CD8-positive, alpha-beta memory T cell (primary cell): ENCODE measurements at places on chromosomes 4 and X.

- H3K4me1 ChIP-seq, result no peaks in the 10 kb centered on the region
- H3K36me3 ChIP-seq, result no peaks in the 10 kb centered on the region
- DNase-seq, result no peak
- H3K27ac ChIP-seq, result no peak overlapping the region
- H3K27me3 ChIP-seq, result no peaks in the 10 kb centered on the region
Measured at GRCh38 chr4:40848251-40848650, 98.5 kb downstream of the NSUN7 start.

DNA sequence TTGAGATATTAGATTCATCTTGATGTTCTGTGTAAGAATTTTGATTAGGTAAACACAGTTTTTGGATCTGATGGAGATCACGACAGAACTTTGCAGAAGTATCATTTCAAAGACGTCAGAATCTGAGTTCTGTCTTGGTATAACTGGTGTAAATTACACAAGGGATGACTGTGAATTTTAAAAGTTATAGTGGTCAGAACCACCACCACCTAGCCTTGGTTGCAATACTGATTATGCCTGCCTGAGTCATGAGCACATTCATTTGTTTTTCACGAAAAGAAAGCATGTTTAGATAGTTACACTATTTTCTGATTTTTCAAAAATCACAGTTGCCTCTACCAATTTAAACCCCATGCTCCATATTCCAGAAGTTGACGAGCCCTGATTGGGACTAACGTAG, 54.8 kb downstream of the ZFX start:
- no peak for DNase-seq
- H3K27ac ChIP-seq, result no peak overlapping the region
- H3K27me3 ChIP-seq, result no peaks in the 10 kb centered on the region

DNA sequence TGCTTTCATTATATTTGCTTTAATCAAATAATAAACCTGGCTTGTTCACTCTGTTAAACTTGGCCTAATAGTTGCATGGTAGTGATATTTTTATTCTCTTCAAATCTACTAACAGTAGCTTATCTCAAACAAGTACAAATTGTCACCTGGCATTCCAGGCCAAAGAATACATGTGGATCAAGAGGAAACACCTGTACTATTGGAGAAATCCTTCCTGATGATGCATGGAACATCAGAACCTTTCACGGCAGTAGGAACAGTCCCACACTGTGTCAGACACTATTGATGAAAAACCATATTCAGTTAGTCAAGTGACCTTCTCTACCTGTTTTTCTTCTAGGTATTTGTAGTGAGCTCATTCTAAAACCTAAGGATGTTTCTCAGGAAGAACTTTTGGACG, 17.0 kb downstream of the MTHFD2L start:
- H3K27ac ChIP-seq, result no peak overlapping the region
- DNase-seq, result no peak
- H3K36me3 ChIP-seq, result no peaks in the 10 kb centered on the region
- H3K4me1 ChIP-seq, result no peaks in the 10 kb centered on the region
- no peak overlapping the region for H3K4me3 ChIP-seq

GRCh38 chr4:1098311-1098925, 14.9 kb downstream of the RNF212 start:
- DNase-seq, result no peak
- H3K4me1 ChIP-seq, result no peaks in the 10 kb centered on the region
- no peak overlapping the region for H3K27ac ChIP-seq
- H3K36me3 ChIP-seq, result no peaks in the 10 kb centered on the region
- no peaks in the 10 kb centered on the region for H3K27me3 ChIP-seq

- DNase-seq, result peak; percentile 86
- H3K27ac ChIP-seq, result peak within 1 kb of the TSS; percentile 69
- peak within 1 kb of the TSS; percentile 97 for H3K4me3 ChIP-seq
- H3K27me3 ChIP-seq, result no peaks in the 10 kb centered on the region
Measured at GRCh38 chr4:83114576-83114975, at the start of gene PLAC8. Gene PLAC8, minus strand, starts transcription at chr4:83114729. Its CDS starts 6,808 bp downstream, at chr4:83107921.

- H3K4me3 ChIP-seq, result no peak overlapping the region
- no peaks in the 10 kb centered on the region for H3K27me3 ChIP-seq
- no peak for DNase-seq
- H3K36me3 ChIP-seq, result peaks cover 43% of the 10 kb centered on the region
Measured at GRCh38 chr4:17580969-17581368, 4.0 kb downstream of the LAP3 start.

DNA sequence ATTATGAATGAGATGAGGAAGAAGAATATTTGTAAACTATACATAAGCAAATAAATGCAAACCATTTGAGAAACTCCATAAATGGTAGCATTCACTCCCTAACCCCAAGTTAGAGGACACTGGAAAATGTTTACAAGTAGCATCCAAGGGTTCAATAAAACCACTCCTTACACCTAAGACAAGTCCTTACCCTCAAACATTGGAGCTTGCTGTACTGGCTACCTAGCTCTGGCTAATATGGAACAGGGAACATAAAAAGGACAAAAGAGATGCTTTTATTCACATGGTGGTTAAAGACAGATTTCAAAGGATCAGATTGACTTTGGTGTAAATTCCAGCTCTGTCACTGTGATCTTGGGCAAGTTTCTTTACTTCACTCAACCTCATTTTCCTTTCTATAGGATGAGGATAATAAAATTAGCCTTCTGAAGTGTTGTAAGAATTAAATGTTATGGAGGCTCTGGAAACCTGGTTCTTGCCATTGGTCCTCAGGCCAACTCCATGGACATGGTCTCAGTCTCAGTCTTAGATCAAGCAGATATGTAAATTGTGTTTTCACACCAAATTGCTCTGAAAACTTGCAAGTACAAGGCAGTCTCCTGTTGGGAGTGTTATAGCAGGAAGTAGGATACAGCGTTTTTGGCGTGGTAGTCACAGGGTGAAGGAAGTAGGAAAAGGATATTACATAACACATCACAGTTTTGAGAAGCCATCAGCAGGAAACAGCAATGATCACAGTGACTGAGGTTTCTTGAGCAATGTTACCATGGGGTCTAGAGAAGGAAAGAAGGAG, 3.3 kb downstream of the CXCL1 start:
- no peak overlapping the region for H3K27ac ChIP-seq
- no peaks in the 10 kb centered on the region for H3K27me3 ChIP-seq
- H3K4me3 ChIP-seq, result no peak overlapping the region

DNA sequence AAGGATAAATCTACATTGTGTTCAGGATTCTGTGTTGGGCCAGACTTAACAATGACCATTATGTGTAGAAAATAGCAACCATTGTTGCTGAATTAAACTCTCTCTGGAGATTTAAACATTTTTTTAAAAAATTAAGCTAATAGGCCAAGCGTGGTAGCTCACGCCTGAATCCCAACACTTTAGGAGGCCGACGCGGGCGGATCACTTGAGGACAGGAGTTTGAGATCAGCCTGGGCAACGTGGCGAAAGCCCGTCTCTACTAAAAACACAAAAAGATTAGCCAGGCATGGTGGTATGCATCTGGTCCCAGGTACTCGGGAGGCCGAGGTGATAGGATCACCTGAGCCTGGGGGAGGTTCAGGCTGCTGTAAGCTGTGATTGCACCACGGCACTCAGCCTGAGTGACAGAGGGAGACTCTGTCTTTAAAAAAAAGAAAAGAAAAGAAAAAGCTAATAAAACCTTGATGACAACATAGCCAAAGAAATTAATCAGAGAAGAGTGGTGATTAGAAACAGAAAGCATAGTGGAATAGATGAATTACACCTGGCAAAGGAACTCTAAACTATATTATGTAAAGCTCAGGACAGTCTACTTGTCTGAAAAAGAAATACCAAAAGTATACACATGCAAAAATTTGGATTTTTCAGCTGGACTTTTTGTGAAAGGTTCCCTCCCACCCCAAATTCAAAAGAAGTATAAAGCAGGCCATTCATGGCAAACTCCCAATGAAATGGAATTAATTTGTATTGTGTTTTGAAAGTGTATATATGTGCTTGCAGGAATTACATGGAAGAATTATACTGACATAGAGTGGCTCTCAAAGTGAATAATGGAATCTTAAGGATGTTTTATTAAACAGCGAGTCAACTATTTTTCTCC, 21.9 kb downstream of the PLS3 start:
- H3K36me3 ChIP-seq, result no peaks in the 10 kb centered on the region
- DNase-seq, result no peak
- no peak overlapping the region for H3K27ac ChIP-seq
- H3K4me1 ChIP-seq, result no peaks in the 10 kb centered on the region

DNA sequence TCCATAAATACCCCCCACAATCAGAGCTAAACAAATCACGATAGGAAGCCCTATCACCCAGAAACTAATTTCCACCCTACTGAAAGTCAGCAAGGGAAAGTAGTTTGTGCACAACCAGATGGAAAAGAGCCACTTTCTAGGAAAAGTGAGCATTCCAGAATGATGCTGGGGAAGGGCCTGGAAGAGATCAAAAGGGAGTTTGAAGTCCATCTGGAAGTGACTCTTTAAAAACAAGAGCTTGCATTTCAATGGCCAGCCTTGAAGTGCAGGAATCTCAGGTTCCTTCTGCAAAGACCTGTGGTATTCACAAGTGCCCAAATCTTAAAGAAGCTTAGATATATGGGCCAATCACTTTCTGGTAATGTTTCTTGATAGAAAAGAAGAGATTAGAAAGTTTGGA, 97.0 kb upstream of the LDB2 start:
- H3K27ac ChIP-seq, result no peak overlapping the region
- no peak for DNase-seq
- H3K4me3 ChIP-seq, result no peak overlapping the region
- no peaks in the 10 kb centered on the region for H3K4me1 ChIP-seq
- H3K36me3 ChIP-seq, result no peaks in the 10 kb centered on the region
- no peaks in the 10 kb centered on the region for H3K27me3 ChIP-seq

DNA sequence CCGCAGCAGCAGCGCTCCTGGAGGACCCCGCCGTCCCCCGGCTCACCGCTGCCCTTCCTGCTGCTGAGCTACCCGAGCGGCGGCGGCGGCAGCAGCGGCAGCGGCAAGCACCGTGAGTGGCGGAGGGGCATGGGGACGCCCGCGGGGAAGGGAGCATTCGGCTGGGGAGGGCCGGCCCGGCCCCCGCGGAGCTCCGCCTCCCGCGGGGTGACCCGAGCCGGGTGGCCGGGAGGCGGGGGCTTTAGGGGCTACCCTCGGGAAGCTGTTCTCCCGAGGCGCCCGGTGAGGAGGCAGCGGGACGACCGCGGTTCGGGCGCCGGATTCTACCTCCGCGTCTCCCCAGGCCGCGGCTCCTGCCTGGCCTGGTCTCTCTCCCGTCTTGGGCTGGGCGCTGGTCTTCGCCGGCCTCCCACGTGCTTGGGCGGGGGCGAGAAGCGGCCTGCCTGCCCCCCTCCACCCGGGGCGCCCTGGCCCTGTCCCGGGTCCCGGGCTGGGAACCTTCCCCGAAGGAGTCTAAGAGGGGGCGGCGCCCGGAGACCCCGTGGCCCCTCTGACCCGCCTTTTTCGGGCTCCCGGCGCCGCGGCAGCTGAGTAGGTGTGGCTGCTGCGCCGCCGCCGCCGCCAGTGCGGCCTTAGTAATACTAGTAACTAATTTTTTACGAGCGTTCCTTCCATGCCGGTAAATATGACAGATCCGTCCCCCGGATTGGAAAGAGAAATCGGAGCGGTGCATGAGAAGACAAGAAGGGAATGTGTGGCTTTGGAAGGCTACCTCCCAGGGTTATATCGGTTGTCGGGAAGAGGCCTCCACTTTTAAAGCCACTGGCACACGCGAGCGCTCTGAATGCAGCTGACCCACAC, 16.4 kb upstream of the RUFY3 start:
- H3K27ac ChIP-seq, result peak overlapping the region; percentile 71
- H3K4me1 ChIP-seq, result peaks cover 27% of the 10 kb centered on the region
- no peaks in the 10 kb centered on the region for H3K27me3 ChIP-seq

DNA sequence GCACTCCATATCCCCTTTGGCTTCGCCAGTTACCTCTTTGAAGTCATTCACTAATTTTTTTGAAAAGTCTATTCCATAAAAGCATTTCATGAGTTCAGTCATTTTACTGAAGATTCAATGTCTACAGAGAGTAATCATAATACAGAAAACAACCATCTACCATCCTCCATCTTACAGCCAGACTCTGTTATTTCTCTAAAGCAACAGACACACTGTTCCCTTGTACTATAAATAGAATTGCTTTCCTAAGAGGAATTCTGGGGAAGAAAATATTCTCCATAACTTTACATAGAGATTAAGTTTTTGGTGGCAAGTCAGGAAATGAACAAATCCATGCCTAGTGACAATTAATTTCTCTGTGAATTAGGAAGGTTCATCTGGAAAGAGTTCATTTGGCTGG, 37.0 kb downstream of the XK start:
- no peak overlapping the region for H3K27ac ChIP-seq
- no peaks in the 10 kb centered on the region for H3K36me3 ChIP-seq
- no peaks in the 10 kb centered on the region for H3K27me3 ChIP-seq
- no peaks in the 10 kb centered on the region for H3K4me1 ChIP-seq

- H3K27me3 ChIP-seq, result no peaks in the 10 kb centered on the region
- peaks cover 9% of the 10 kb centered on the region for H3K36me3 ChIP-seq
- no peaks in the 10 kb centered on the region for H3K4me1 ChIP-seq
- no peak overlapping the region for H3K27ac ChIP-seq
- DNase-seq, result no peak
- no peak overlapping the region for H3K4me3 ChIP-seq
Measured at GRCh38 chr4:107648178-107648991, 71.6 kb downstream of the PAPSS1 start.

- no peak for DNase-seq
- H3K36me3 ChIP-seq, result no peaks in the 10 kb centered on the region
- no peak overlapping the region for H3K27ac ChIP-seq
- H3K27me3 ChIP-seq, result no peaks in the 10 kb centered on the region
Measured at GRCh38 chrX:122943918-122944317, 240.2 kb upstream of the GRIA3 start.

GRCh38 chr4:15703439-15703838, 574 bp downstream of the BST1 start:
- DNase-seq, result no peak
- no peak overlapping the region for H3K27ac ChIP-seq
- no peaks in the 10 kb centered on the region for H3K4me1 ChIP-seq

DNA sequence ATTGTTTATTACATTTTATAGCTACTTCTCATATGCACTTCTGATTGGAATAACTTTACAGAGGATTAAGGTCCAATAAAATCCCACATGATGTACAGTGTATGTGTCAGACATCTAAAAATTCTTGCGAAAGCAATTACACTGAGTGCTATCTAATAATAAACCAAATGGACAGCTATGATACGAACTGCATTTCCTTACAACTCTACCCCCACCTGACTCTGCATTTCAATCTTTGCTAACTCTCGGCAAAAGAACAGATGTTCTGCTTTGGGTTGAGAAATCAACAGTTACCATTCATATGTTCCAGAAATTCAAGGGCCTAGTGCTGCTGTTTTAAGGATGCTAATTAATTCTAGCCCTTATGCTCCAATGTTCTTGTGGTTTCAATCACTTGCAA, 287.9 kb upstream of the NOCT start:
- no peak for DNase-seq
- H3K4me3 ChIP-seq, result no peak overlapping the region
- no peaks in the 10 kb centered on the region for H3K36me3 ChIP-seq

GRCh38 chr4:53695540-53696463, 104.5 kb upstream of the LNX1 start:
- H3K27ac ChIP-seq, result no peak overlapping the region
- no peak overlapping the region for H3K4me3 ChIP-seq
- H3K36me3 ChIP-seq, result no peaks in the 10 kb centered on the region
- no peaks in the 10 kb centered on the region for H3K27me3 ChIP-seq
- H3K4me1 ChIP-seq, result no peaks in the 10 kb centered on the region
- no peak for DNase-seq
